NCI-H187 treated with DMSO at 0.1 percent for 48 hours (cell line): ENCODE measurements at places on chromosomes 5 and 9.

DNA sequence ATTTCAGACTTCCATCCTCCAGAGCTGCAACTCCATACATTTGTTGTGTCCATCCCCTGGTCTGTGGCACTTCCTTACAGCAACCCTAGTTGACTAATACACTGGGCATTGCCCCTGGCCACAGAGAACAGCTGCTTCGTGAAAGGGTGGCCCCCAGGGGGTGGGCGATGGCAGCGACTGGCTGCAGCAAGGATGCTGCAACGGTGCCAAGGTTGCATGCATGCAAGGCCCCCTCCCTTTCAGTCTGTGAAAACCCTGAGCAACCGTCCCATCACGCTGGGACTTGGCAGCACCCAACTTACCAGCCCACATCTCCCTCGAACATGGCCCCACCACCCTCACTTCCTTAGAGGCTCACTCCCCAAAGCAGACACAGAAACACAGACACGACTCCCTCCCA, 162.5 kb downstream of the MED10 start:
- no peak for DNase-seq

DNA sequence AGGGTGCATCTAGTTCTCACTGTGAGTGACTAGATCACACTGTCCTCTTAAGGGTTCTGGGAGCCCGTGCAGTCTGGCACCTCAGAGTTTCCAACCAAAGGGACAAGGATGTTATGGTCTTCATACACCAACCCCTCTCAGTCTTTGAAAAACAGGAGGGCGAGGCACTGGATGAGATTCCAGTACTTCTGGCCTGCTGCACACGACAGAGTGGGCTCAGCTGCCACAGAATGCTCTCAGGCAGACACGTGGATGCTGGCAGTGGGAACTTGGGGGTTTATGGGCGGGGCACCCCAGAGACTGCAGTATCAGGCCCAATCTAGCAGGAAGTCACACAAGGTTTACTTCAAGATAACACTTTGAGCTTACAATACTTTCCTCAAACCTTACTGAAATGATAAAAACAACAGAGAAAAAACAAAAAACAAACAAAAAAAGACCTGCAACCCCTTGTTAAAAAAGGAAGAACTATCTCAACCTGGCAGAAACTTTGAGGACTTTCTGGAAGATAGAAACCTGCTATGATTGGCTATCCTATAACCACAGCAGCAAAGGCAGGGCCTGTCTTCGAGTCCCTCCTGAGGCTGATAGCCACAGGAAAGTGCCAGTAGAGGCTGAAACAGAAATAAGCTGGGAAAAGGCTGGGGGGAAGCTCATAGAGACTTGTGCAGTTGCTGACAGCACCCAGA, 28.3 kb upstream of the TGFBR1 start:
- no peak for DNase-seq

DNA sequence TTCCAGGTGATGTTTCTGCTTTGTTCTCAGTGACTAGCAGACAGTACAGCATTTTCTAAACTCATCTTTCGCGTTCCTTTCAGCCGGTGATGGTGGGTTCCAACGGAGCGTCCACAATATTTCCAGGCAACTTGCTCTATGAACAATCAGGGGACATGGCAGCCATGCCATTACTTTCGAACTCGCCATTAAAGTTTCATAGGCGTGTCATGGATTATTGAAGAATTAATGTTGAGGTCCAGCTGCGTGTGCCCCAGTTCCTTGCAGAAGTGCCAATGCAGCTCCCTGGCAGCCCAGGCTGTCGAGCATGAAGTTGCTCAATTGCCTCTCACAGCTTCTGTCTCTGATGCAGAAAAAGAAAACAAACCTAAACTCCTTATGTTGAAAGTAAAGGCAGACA, 262.2 kb downstream of the IRX2 start:
- DNase-seq, result no peak

DNA sequence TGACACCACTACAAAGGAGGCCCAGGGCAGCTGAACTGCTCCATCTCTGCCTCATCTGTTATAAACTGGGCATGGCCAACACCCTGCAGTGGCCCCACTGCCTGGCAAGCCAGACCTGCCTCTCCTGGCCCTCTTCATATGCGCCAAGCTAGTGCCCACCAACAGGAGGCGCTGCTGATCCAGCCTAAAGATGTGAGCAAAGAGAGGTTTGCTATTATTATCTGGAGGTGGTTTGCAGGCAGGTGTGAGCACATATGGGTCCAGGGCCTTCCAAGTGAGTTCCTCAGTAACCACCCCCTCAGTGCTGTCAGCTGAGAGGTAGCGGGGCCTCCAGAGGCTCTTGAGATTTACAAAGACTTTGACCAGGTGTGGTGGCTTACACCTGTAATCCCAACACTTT, 232.2 kb downstream of the SYK start:
- DNase-seq, result no peak

- no peak for DNase-seq
These were observed 57.8 kb downstream of the TMC1 start for GRCh38 chr9:72579190-72579589.

DNA sequence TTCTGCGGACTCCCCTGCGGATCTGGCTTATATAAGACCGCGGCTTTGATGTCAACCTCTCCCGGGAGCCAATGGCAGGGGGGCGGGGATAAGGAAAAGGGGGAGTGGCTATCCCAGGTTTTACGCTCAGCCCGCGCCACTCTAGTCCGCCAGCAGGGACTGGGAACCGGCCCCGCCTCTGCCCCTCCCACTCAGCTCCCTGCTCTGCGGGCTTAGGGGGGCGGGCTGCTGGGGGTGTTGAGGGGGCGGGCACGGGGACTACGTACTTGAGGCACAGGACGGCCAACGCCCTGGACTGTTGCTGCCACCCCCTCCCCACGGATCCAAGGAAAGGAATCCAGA, at the start of gene HAND1:
Gene HAND1, minus strand, starts transcription at position 4 of the 342 bp plus-strand sequence. CDS start 219 bp downstream, outside the sequence.
- peak; percentile 23 for DNase-seq

DNA sequence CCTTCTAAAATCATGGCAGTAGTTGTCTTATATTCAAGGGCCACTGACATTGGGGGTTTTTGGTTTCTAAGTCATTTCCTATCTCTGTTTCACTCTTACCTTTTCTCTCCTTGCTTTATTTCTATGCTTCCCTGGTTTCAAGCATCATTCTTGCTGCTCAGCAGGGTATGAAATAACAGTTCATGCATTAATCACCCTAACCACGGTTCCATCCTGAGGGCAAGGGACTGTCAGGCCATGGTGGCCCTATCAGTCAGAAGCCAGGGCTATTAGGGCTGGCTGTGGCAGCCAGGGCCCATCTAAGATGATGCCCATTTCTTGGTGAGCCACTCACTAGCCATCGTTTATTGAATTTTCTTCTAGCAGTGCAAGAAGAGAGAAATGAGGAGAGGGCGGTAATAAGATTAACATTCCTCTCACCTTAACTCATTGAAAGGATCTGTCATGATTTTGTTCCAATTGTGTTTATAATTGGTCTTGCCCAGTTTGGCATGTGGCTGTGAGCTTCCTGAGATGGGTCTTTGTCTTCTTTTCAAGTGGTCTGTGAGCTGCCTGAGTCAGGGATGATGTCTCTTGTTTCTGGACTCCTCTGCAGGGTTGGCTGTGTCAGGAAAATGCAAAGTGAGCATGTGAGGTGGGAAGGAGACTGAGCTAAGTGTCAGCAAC, 45.2 kb downstream of the CYSTM1 start:
- no peak for DNase-seq

DNA sequence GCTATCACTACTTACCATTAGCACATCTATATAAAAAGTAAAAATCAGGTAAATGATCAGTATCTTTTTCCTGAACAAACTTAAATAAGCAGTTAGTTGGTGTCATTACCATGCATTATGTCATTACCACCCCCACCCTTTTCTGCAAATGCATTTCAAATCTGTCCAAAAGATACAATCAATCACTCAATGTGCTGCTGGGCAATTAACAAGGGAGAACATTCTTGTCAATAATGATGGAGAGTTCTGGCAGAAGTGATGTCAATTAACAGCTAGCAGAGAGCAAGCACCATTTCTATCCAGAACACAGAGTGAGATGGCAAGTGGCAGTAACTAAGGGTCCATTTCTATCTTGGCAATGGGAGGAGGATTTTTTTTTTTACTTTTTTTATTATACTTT, 3.5 kb upstream of the PDE4D start:
- DNase-seq, result no peak

- no peak for DNase-seq
These were observed 315.3 kb upstream of the RPS23 start for GRCh38 chr5:82593481-82593880.

DNA sequence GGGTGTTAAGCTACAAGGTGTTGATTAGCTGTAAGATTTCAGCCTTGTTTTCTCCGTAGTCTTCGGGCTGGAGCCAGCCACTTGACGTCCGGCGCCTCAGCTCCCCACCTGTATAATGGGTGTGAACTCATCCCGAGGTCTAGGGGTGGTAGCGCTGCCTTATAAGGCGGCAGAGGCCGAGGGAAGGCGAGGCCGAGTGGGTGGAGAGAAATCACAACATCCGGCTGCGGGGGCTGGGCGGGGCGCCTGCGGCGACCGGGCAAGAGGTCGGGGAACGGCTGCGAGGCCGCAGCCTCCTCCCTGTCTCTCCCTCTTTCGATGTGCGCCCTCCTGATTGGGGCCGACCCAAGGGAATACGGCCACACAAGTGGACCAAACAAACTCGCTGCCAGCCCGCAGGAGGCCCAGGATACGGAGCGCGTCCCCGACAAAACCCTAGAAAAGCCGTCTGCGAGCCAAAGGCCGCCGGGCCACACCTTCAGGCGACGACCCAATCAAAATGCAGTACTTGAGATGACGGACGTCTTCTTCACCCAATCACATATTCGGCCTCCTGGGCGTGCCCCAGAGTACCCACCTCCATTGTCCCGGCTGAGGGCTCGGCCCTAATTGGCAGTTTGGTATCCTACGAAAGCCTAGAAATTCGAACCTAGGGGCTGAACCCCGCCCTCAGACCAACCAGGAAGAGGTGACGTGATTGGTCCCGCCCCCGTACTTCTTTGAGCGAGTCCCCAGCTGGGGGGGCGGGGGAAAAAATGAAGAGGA, 493 bp upstream of the GRK6 start:
- peak; percentile 98 for DNase-seq

GRCh38 chr9:18863791-18864190, 169.2 kb downstream of the SAXO1 start:
- DNase-seq, result no peak

DNA sequence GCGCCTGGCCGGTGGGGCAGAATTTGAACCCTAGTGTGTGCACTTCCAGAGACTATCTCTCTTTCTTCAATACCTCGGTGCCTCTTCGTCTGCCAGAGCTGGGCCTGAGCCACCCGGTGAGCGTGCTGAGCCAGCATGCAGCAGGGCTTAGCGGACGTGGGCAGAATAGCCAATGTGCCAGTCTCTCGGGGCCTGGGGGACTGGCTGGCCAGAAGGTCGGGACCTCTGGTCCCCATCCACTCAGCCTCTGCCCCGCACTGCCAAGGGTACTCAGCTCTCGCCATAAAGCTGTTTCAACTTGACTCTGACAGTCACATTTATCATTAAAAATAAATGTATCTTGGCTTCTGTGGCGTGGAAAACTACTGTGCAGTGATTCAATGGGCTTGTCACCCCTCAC, 4.2 kb upstream of the FIBCD1 start:
- no peak for DNase-seq

DNA sequence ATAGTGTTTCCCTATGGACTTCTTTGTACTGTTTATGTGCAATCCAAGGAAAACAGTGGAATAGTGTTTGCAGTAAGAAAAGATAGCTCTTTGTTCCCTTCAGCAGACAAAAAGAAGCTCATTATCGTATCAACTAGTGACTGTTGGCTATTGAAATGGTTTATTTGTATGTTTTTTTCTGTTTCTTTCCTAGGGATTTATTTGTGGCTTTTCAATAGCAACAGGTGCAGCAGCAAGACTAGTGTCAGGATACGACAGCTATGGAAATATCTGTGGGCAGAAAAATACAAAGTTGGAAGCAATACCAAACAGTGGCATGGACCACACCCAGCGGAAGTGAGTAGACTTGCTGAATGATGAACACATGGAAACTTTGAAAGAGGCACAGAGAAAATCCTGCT, 65.1 kb downstream of the SLC44A1 start:
- DNase-seq, result no peak

DNA sequence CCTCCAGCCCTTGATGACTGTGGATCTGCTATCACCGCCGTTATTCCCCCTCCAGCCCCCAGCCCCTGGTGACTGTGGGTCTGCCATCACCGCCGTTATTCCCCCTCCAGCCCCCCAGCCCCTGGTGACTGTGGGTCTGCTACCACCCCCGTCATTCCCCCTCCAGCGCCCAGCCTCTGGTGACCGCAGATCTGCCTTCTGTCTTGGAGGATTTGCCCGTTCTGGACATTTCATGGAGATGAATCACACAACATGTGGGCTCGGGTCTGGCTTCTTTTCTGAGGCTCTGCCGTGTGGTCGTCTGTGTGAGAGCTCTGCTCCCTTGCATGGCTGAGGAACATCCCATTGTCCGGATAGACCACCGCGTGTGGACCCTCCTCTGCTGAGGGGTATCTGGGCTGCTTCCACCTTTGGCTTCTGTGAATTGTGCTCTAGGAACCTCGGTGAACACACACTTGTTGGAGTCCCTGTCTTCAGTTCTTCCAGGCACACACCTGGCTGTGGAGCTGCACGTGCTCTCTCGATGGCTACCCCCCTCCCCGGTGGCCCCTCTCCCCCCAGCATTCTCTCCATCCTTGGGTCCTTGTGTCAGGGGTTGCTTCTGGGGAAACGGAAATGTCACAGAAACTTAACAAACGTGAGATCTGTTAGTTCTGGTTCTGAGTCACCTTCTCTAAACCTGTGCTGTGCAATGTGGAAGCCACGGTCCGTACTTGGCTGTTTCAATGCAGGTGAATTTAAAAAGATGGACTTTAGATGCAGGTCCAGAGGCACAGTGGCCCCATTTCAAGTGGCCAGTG, 105.3 kb upstream of the COL5A1 start:
- no peak for DNase-seq
